NCI-H748 treated with DMSO at 0.1 percent for 48 hours (cell line): ENCODE measurements at places on chromosomes 1 and 21.
A peak's percentile ranks its signal among the peaks of the same experiment; 100 is the strongest.

DNA sequence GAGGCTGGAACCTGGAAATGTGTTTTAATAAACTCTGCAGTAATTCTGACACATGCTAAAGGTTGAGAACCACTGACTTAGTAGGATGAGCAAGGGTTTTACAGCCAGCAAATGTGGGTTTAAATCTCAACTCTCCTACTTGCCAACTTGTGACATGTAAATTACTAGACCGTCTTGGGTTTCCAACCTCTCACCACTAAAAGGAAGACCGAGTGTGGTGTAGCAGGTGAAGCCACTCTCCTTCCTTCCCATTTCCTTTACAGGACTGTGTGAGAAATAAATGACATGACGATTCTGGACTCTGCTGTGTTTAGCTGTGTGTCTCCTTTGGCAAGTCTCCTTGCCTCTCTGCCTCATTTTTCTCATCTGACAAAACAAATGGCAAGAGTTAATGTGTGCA is 49.5 kb upstream of the DNAJC6 start:
- DNase-seq: no peak

- DNase-seq: no peak
These were observed 83.4 kb downstream of the LRRN2 start for GRCh38 chr1:204602111-204602579.

DNA sequence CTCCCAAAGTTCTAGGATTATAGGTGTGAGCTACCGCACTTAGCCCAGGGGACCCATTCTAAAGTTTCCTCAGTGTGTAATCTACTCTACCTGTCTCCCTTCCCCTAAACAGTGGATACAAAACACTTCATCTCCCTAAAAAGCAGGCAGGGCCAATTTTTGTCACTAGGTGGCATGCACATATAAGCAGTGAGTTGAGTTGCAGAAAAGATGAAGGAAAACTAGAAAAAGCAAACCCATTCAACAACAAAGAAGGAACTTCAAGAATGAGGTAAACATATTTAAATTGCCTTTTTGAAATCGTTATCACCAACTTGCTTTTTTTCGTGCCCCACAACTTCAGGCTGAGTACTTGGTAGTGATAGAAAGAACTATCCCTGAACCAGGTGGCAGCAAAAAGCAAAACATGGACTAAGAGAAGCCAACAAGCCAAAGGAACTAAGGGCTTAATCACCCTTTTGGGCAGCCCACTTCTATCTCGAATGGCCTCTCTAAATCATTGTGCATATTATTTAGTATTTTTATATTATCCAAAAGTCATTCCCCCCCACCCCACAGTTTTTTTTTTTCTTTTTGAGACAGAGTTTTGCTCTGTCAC is 19.7 kb upstream of the ALDH9A1 start:
- DNase-seq: peak; percentile 28

DNA sequence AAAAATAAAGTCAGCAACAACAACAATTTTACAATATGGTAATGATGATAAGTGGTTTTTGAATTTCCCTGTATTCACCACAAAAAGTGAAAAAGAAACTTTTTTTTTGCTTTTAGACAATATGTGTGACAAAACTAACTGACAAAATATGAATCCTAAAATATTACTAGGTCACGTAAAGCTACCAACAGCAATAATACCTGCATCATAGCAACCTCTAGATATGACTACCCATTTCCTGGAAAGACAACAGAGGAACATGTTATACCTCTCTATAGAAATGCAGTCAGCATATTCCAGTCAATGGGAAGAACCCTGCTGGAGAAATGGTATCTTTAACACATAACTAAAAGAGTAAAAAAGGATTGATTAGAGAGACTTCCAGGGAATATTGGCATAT is 73.7 kb downstream of the PDE4B start:
- DNase-seq: no peak

GRCh38 chr1:157272729-157273524 is 134.7 kb upstream of the ETV3 start:
- DNase-seq: no peak
